Body of pancreas (tissue), 4 donors: ENCODE measurements at places on chromosomes 6 and 20.

- no peak overlapping the region for H3K27ac ChIP-seq
- H3K4me1 ChIP-seq = no peaks in the 10 kb centered on the region
- no peak for DNase-seq
- no peaks in the 10 kb centered on the region for H3K27me3 ChIP-seq
Observed at GRCh38 chr20:44110816-44111568, 76.0 kb downstream of the JPH2 start.

GRCh38 chr6:91281901-91282300 is 695.0 kb upstream of the MAP3K7 start:
- no peaks in the 10 kb centered on the region for H3K36me3 ChIP-seq
- H3K27me3 ChIP-seq = no peaks in the 10 kb centered on the region
- H3K27ac ChIP-seq = no peak overlapping the region
- H3K4me3 ChIP-seq = no peak overlapping the region

DNA sequence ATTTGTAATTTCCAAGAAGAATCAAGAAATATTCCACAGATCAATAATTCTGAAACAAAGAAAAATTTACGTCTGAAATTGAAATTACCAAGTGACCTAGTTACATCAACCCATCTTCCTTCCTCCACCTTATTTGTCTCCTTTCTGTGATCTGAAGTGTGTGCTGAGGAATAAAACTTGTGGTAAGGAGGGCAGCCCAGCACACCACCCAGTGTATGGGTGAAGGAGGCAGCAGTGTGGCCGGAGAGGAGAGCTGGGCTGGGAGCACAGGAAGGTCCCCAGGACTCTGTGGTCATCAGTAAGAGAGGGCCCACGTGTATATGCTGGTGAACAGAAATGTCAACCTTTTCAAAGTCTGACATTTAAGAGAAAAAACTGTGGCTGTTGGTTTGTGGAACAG is 11.3 kb upstream of the CCR6 start:
- H3K27ac ChIP-seq = no peak overlapping the region
- H3K4me3 ChIP-seq = no peak overlapping the region
- H3K4me1 ChIP-seq = no peaks in the 10 kb centered on the region
- no peak for DNase-seq

- no peak for DNase-seq
- H3K36me3 ChIP-seq = no peaks in the 10 kb centered on the region
- no peaks in the 10 kb centered on the region for H3K27me3 ChIP-seq
- H3K27ac ChIP-seq = no peak overlapping the region
- H3K4me3 ChIP-seq = no peak overlapping the region
- peaks cover 7% of the 10 kb centered on the region for H3K4me1 ChIP-seq
Observed at GRCh38 chr6:138387577-138388368, 10.1 kb downstream of the SMIM28 start.

- DNase-seq = no peak
- H3K27me3 ChIP-seq = no peaks in the 10 kb centered on the region
- H3K4me1 ChIP-seq = peaks cover 2% of the 10 kb centered on the region
- no peak overlapping the region for H3K4me3 ChIP-seq
- H3K36me3 ChIP-seq = no peaks in the 10 kb centered on the region
Observed at GRCh38 chr6:148805777-148806176, 58.9 kb downstream of the UST start.

- H3K27ac ChIP-seq = no peak overlapping the region
- H3K4me1 ChIP-seq = no peaks in the 10 kb centered on the region
- no peak for DNase-seq
- H3K4me3 ChIP-seq = no peak overlapping the region
- H3K36me3 ChIP-seq = no peaks in the 10 kb centered on the region
Observed at GRCh38 chr20:58359441-58359840, 29.6 kb upstream of the VAPB start.

GRCh38 chr6:119096721-119097565 is 18.5 kb upstream of the FAM184A start:
- DNase-seq = peak; percentile 72
- no peaks in the 10 kb centered on the region for H3K27me3 ChIP-seq
- no peaks in the 10 kb centered on the region for H3K36me3 ChIP-seq
- no peak overlapping the region for H3K4me3 ChIP-seq
- H3K27ac ChIP-seq = no peak overlapping the region

DNA sequence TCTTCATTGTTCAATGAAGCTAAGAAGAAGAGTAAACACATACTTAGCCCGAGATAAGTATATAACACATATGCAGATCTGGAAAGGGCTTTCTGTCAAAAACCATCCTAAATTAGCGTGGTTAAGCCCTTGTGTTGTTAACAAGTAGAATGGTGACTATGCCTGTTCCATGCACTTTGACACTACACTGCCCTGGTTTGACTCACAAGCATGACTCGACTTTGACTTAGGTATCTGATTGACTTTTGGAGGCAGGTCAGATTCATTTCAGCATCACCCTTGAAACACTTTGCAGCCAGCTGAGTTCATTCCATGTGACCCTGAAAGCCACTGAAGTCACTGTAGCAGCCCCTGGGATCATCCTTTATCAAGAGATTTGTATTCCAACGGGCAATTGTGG is 239.8 kb downstream of the TBX18 start:
- no peak overlapping the region for H3K27ac ChIP-seq
- no peaks in the 10 kb centered on the region for H3K27me3 ChIP-seq
- no peak for DNase-seq
- no peaks in the 10 kb centered on the region for H3K4me1 ChIP-seq
- H3K4me3 ChIP-seq = no peak overlapping the region
- H3K36me3 ChIP-seq = no peaks in the 10 kb centered on the region

DNA sequence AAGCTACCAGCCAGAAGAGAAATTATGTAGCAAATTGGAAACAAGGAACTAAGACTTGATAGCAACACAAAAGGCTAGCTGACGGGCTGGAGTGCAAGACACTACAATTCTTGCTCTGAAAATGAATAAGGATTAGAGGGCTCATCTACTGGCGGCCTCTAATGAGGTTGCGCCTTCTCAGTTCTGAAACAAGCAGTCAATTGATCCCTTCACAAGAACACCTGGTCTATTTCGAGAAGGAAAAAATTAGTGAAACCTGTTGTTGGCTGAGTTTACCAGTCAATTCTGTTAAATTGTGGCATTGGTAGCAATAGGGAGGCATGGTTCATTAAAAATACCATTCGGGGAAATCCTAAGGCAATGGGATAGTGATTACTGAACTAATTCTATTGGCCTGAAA is 74.8 kb upstream of the JARID2 start:
- H3K27ac ChIP-seq = no peak overlapping the region
- H3K36me3 ChIP-seq = no peaks in the 10 kb centered on the region
- no peaks in the 10 kb centered on the region for H3K4me1 ChIP-seq
- DNase-seq = no peak
- no peaks in the 10 kb centered on the region for H3K27me3 ChIP-seq

- H3K36me3 ChIP-seq = no peaks in the 10 kb centered on the region
- DNase-seq = no peak
- H3K27ac ChIP-seq = no peak overlapping the region
- no peaks in the 10 kb centered on the region for H3K27me3 ChIP-seq
Observed at GRCh38 chr6:169230946-169231789, 22.5 kb downstream of the THBS2 start.

- no peaks in the 10 kb centered on the region for H3K36me3 ChIP-seq
- no peaks in the 10 kb centered on the region for H3K27me3 ChIP-seq
- H3K4me1 ChIP-seq = peaks cover under 1% of the 10 kb centered on the region
- no peak overlapping the region for H3K4me3 ChIP-seq
Observed at GRCh38 chr20:45441746-45442145, 25.8 kb downstream of the PIGT start.

DNA sequence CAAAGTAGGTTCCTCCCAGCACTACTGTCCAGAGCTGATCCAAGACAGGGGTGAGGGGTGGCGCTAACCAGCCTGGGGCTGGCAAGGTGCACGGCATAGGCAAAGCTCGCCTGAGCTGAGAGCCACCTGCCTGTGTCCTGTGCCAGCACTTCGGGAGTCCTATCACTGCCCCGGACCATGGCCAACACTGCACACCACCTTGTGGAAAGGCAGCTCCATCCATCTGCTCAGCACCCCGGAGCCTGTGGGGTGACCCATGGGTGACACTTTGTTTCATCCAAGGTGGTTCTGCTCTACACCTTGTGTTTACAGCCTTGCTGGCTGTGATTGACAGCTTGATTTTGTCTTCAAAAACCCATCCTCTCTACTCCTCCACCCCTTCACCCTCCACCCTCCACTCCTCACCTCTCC is 32.9 kb upstream of the GATA5 start:
- no peaks in the 10 kb centered on the region for H3K27me3 ChIP-seq
- DNase-seq = no peak
- no peaks in the 10 kb centered on the region for H3K36me3 ChIP-seq
- H3K27ac ChIP-seq = no peak overlapping the region

GRCh38 chr6:37524025-37524969 is 24.6 kb upstream of the CCDC167 start:
- no peak overlapping the region for H3K27ac ChIP-seq
- no peak overlapping the region for H3K4me3 ChIP-seq
- no peaks in the 10 kb centered on the region for H3K4me1 ChIP-seq
- no peak for DNase-seq

GRCh38 chr6:37971266-37971665 is 151.7 kb downstream of the ZFAND3 start:
- no peaks in the 10 kb centered on the region for H3K4me1 ChIP-seq
- DNase-seq = no peak
- no peak overlapping the region for H3K27ac ChIP-seq
- H3K4me3 ChIP-seq = no peak overlapping the region

- DNase-seq = no peak
- H3K27me3 ChIP-seq = no peaks in the 10 kb centered on the region
- H3K36me3 ChIP-seq = no peaks in the 10 kb centered on the region
Observed at GRCh38 chr20:42604998-42605956, 584.4 kb downstream of the PTPRT start.

DNA sequence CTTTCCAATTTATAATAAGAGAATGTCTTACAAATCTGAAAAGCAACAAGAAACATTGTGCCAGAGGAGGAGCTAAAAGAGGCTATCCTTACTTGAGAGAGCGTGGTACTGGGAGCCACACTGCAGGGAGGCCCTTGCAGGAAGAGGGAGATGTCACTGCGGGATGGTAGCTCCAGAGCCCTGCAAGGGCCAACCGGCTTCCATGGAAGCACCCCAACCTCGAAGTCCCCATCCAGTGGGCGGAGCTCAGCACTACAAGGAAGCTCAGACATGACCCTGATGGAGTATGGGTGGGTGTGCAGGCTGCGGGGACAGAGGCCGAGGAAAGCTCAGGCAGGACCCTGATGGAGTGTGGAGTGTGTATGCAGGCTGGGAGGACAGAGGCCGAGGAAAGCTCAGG is 57.8 kb upstream of the RPS6KA2 start:
- H3K27me3 ChIP-seq = no peaks in the 10 kb centered on the region
- no peak overlapping the region for H3K27ac ChIP-seq
- no peaks in the 10 kb centered on the region for H3K36me3 ChIP-seq
- no peak for DNase-seq
- H3K4me3 ChIP-seq = no peak overlapping the region

- no peaks in the 10 kb centered on the region for H3K27me3 ChIP-seq
- no peaks in the 10 kb centered on the region for H3K4me1 ChIP-seq
- H3K4me3 ChIP-seq = no peak overlapping the region
- H3K36me3 ChIP-seq = no peaks in the 10 kb centered on the region
Observed at GRCh38 chr6:88662653-88663174, 300.7 kb downstream of the RNGTT start.

- DNase-seq = no peak
- H3K4me1 ChIP-seq = peaks cover 8% of the 10 kb centered on the region
- no peaks in the 10 kb centered on the region for H3K36me3 ChIP-seq
- H3K4me3 ChIP-seq = no peak overlapping the region
Observed at GRCh38 chr6:25603251-25603650, 48.8 kb upstream of the SCGN start.

DNA sequence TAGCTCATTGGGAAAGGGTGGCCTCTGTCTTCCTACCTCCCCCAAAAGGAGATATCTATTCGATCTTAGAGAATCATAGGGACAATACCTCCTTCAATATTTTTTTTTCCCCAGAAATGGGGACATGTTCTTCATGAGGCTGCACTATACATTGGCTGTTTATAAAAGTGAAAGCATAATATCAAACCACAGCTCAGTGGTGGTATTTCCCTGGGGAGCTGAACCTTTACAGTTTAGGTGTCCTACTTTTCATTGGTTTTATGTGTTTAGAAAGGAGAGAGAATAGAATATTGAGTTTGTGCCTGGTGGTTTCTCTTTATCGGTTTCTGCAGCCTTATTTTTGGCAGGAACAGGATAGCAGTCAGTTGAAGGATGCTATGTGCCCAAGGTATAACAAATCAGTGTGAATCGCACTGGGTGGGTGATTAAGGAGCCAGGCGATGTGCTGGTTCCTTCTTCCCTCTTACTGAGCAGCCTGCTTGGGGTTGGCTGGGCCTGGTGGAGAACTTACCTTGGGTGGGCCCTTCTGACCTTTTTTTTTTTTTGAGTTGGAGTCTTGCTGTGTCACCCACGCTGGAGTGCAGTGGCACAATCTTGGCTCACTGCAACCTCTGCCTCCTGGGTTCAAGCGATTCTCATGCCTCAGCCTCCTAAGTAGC is 25.2 kb downstream of the UST start:
- no peaks in the 10 kb centered on the region for H3K36me3 ChIP-seq
- peaks cover 25% of the 10 kb centered on the region for H3K4me1 ChIP-seq
- H3K27me3 ChIP-seq = no peaks in the 10 kb centered on the region
- H3K27ac ChIP-seq = no peak overlapping the region
- no peak for DNase-seq

DNA sequence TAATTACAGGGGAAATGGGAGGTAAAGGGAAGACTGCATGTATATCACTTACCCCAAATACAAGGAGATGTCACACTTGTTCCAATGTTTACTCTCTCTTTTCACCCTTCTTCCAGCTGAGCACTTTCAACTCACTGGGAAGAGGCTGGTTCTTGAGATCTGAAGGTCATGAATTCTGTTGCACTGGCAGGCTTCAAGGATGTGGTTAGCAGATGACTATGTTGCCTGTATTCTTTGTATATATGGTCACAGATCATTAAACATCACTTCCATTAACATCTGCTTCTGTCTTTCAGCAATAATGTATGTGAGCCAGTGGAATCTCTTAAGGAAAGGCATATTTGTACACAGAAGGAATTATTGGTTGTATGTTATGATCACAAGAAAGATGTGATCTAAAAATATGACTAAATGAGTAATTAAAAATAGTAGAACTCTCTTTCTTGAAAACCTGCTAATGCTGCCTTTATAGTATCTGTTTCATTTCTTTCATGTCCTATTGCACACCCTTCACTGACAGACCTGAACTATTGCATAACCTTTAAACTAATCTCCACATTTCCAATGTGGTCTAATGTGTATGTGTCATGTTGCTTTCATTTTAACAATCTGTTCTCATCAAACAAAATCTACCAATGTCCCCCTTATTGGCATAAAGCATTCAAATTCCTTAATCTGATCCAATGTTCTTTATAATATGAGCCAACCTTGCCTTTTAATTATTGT is 131.4 kb upstream of the EPHA7 start:
- H3K36me3 ChIP-seq = no peaks in the 10 kb centered on the region
- H3K4me3 ChIP-seq = no peak overlapping the region
- H3K4me1 ChIP-seq = no peaks in the 10 kb centered on the region

DNA sequence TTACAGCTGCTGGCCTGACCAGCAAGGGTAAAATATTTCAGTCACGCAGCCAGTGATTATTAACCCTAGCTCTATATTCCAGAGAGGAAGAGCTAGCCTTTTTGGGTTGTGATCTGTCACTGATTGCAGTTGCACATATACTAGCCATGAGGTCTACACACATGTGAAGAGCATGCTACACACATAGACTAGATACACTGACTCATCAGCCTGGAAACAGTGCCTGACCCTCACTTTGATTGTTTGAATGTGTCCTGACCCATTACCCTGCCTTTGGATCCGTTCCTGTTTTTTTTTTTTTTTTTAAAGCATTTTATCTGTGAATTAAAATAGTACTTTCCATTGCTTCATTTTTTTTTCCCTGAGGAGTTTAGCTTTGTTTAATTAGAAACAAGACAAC is 50.8 kb downstream of the ESR1 start:
- H3K4me1 ChIP-seq = no peaks in the 10 kb centered on the region
- no peak overlapping the region for H3K27ac ChIP-seq
- no peaks in the 10 kb centered on the region for H3K36me3 ChIP-seq
- no peaks in the 10 kb centered on the region for H3K27me3 ChIP-seq
- DNase-seq = no peak
